Foreskin keratinocyte (primary cell): ENCODE measurements at places on chromosomes 3 and 15. TPM values are rescaled to one million over a fixed set of nuclear protein-coding genes. Genes with fewer than 3 reads are reported as not detected.

DNA sequence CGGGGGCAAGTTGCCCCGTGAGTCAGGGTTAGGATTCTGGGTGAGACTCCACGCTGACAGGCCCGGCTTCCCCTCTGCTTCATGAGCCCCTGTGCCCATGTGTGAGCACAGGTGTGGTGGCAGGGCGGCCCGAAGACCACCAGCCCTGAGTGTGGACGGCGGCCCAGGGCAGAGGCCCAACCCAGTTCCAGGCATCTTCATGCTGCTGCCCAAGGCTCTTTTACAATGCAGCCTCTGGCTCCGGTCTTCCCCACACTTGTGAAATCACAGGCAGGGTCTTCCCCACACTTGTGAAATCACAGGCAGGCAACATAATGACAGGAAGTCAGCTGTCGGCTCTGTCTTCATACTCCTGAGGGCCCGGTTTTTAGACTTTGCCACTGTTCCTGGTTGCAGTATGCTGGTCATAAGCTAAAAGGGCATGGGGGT is 78.8 kb downstream of the AAGAB start:
- DNase-seq = no peak

GRCh38 chr3:138464491-138464860 is 30.1 kb downstream of the ESYT3 start:
- no peak for DNase-seq

GRCh38 chr3:155252535-155252934 is 40.9 kb downstream of the STRIT1 start:
- DNase-seq = no peak

Gene EIF5A2
- total RNA-seq = 8.5 and 9.7 TPM in 2 replicates

Gene TJP1
- 94.0 and 98.3 TPM in 2 replicates for total RNA-seq

GRCh38 chr3:20059929-20060328 is 19.7 kb downstream of the KAT2B start:
- DNase-seq = no peak

Gene XIRP1
- total RNA-seq = not detected in 2 replicates

Gene GJD2
- total RNA-seq = not detected in 2 replicates

Gene NR1I2
- not detected in 2 replicates for total RNA-seq
